ENCODE measurements at places on chromosomes 3 and 15. TPM values are rescaled to one million over a fixed set of nuclear protein-coding genes. Genes with fewer than 3 reads are reported as not detected.

INSYN1 gene
- not detected for total RNA-seq

SCAANT1 gene
- total RNA-seq, result not detected

TEX264 gene
- 39.7 TPM for total RNA-seq

PLOD2 gene
- not detected for total RNA-seq

BDH1 gene
- total RNA-seq, result 79.0 TPM

FMN1 gene
- total RNA-seq, result 0.19 TPM

TTC21A gene
- total RNA-seq, result 7.5 TPM

FANCD2OS gene
- total RNA-seq, result not detected

PSTPIP1 gene
- total RNA-seq, result 118 TPM

ANKRD34C gene
- total RNA-seq, result not detected

PRKCI gene
- 23.4 TPM for total RNA-seq

MCTP2 gene
- total RNA-seq, result 12.2 TPM

FYTTD1 gene
- 66.4 TPM for total RNA-seq

CHRM5 gene
- total RNA-seq, result not detected

ZKSCAN7 gene
- total RNA-seq, result 10.5 TPM

PLA1A gene
- not detected for total RNA-seq

ECE2 gene
- not detected for total RNA-seq

UTS2B gene
- total RNA-seq, result not detected

CAMK2N2 gene
- not detected for total RNA-seq

LRRN1 gene
- 6.9 TPM for total RNA-seq

CCR9 gene
- total RNA-seq, result 2.0 TPM

CCDC39 gene
- total RNA-seq, result 1.1 TPM

TMC3 gene
- total RNA-seq, result not detected

UBAP1L gene
- 14.2 TPM for total RNA-seq

MYH15 gene
- 0.05 TPM for total RNA-seq

LRRC3B gene
- total RNA-seq, result not detected

ITPR1 gene
- 78.7 TPM for total RNA-seq

GAP43 gene
- not detected for total RNA-seq

SLC12A1 gene
- not detected for total RNA-seq

DLL4 gene
- 0.16 TPM for total RNA-seq

CEP63 gene
- total RNA-seq, result 40.1 TPM

PSMD2 gene
- 135 TPM for total RNA-seq

A4GNT gene
- total RNA-seq, result not detected

QRICH1 gene
- total RNA-seq, result 196 TPM

GOLGA6L22 gene
- not detected for total RNA-seq

MAP6D1 gene
- total RNA-seq, result 4.9 TPM

OXTR gene
- 0.18 TPM for total RNA-seq

WDR93 gene
- total RNA-seq, result not detected

ZNF385D gene
- total RNA-seq, result not detected

RPS17 gene
- 2,058 TPM for total RNA-seq

GCHFR gene
- total RNA-seq, result 17.8 TPM

EFCC1 gene
- 0.52 TPM for total RNA-seq

MGLL gene
- 0.77 TPM for total RNA-seq

Data from naive thymus-derived CD8-positive, alpha-beta T cell (primary cell).